ENCODE measurements at places on chromosomes 5 and 9.

GRCh38 chr9:653421-653820 is 188.1 kb upstream of the DMRT1 start:
- DNase-seq: no peak

GRCh38 chr9:130143279-130143893 is 28.8 kb upstream of the NCS1 start:
- DNase-seq: no peak

- DNase-seq: no peak
Observed at GRCh38 chr5:11863911-11864310, 40.3 kb downstream of the CTNND2 start.

DNA sequence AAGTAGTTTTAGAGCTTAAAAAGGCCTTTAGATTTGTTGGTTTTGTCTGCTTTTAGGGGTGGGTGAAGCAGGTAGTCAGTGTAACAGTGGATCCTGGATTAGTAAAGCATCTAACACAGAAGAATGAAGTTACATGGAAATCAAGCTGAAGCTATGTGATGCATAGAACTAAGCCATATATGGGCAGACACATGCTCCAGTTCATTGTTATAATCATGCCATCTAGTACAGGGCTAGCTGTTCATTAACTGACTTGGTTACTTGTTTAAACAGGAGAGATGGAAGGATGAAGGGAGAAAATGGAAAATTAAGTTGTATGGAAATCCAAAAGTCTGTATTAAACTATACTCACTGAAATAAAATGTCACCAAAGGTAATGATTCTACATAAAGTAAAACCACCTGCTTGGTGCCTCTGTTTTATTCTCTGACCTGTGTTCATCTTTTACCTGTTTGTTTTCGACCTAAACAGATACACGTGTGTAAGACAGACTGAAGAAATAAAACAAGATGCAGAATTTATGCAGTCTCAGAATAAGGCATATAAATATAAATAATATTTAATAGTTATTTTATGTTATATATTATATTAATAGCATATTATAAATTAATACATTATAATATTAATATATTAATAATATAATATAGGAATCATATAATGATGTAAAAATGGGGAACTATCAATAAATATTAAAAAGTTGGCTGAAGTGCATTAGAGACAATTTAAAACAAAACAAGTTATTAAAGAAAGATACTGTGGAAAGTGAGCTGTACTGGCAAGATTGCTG is 33.9 kb downstream of the MRPS30 start:
- no peak for DNase-seq

- DNase-seq: no peak
Observed at GRCh38 chr5:39774605-39775004, 349.8 kb upstream of the DAB2 start.

DNA sequence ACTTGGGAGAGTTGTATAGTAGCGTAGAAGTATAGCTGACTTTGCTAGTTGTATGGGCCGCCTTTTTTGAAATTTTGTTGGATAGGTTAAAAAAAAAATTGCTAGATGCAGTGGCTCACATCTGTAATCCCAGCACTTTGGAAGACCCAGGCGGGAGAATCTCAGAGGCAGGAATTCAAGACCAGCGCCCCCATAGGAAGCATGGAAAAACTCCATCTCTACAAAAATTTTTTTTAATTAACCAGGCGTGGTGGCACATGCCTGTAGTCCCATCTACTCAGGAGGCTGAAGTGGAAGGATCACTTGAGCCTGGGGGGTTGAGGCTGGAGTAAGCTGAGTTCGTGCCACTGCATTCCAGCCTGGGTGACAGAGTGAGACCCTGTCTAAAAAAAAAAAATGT is 59.2 kb downstream of the SMC5 start:
- no peak for DNase-seq

- DNase-seq: no peak
Observed at GRCh38 chr5:57836921-57837320, 354.3 kb upstream of the ACTBL2 start.

DNA sequence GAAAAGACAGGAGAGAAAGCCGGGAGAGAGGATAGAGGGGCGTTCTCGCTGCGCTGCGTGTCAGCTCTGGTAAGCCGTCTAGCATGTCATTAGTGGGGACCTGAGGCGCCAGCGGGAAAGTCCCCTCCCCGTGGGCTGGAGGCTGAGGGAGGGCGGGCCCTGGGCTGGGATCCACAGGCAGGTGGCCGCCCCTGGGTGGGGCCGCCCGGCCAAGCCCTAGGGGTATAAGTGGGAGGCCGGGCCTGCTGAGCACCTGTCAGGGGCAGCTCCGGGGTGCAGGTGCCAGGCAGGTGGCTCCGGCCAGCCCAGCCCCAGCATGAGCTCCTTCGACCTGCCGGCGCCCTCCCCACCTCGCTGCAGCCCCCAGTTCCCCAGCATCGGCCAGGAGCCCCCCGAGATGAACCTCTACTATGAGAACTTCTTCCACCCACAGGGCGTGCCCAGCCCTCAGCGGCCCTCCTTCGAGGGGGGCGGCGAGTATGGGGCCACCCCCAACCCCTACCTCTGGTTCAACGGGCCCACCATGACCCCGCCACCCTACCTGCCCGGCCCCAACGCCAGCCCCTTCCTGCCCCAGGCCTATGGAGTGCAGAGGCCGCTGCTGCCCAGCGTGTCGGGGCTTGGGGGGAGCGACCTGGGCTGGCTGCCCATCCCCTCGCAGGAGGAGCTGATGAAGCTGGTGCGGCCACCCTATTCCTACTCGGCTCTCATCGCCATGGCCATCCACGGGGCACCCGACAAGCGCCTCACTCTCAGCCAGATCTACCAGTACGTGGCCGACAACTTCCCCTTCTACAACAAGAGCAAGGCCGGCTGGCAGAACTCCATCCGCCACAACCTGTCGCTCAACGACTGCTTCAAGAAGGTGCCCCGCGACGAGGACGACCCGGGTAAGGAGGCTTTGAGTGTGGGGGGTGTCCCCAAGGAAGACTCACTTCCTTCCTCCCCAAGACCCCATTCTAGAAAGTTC is at the start of gene FOXI1:
TSS of gene FOXI1 (plus strand) at position 256 of the 970 bp plus-strand sequence. CDS start at position 317, 61 bp downstream.
- no peak for DNase-seq

DNA sequence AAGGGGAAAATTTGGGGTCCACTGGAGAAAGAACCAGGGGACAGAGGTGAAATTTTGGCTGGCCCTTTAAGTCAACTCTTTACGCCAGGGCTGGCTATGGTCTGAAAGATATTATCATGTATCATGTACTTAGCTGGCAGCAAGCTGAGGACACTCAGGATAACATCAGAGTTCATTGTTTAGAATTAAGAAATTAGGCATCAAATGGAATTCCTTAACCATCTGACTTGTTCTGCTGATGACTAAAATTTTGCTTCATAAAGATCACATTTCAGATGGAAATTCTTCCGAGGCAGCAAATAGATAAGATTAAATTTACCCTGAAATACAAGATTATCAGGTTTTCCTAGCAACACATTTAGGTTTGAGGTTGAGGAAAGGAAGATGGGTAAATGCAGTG is 269.4 kb upstream of the KLF9 start:
- DNase-seq: no peak

DNA sequence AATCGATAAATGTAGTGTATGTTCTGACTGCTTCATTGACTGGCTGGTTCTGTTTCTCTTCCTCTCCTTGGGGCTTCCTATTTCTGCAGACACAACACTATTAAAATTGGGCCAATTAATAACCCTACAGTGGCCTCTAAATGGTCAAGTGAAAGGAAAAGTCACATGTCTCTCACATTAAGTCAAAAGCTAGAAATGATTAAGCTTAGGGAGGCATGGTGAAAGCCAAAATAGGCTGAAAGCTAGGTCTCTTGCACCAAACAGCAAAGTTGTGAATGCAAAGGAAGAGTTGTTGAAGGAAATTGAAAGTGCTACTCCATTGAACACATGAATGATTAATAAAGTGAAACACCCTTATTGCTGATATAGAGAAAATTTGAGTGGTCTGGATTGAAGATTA is 58.2 kb downstream of the CCNH start:
- DNase-seq: no peak

DNA sequence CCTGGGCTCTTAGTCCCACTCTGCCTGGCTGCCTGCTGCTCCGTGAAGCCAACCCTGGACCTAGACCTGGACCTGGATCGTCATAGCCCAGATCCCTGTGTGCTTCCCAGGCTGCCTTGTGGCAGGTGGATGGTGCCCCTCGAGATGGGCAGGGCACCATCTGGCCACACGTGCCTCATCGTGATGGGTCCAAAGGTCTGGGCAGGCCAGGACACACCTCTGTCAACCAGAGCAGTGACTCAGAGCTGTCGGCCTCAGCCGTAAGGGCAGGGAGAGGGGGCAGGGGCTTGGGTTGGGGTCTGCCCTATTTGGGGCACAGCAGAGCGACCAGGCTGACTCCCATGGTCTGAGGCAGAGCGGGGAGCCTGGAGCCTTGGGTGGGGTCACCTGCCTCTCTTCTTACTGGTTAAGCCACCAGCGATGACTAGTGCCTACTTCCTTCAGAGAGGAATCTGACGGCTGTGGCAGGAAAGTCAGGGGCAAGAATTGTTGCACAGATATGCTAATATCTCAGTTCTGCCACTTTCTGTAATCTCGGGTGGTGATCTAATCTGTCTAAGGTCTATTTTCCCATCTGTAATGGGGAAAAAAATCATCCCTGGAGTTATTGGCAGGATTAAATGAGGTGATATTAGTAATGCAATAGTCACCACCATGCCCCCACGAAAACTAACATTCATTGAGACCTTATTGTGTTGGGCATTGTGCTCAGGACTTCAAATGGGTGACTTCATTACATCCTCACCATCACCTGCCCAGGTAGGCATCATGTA is 3.2 kb upstream of the CDHR2 start:
- no peak for DNase-seq

GRCh38 chr5:176929654-176930053 is 30.5 kb upstream of the HK3 start:
- DNase-seq: no peak

DNA sequence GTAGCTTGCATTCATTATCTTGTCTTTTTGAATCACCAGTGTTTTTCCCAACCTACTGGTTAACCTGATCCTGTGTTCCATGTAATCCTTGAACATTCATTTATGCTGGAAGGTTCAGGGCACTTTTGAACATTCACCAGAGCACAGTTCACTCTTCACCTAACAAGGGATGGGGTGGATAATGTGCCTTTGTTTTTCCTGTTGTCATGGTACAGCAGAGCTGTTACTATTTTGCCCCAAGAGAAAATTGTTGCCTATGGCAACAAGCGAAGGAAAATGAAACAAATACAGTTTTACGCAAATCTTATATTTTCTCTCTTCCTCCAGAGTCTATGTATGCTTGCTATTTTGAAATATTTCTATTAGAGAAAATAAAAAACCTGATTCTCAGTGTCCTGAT is 60.3 kb upstream of the RIOK2 start:
- no peak for DNase-seq

GRCh38 chr9:107276966-107277710 is 5.9 kb upstream of the RAD23B start:
- no peak for DNase-seq

GRCh38 chr5:127906562-127907204 is 176.9 kb upstream of the SLC12A2 start:
- no peak for DNase-seq

DNA sequence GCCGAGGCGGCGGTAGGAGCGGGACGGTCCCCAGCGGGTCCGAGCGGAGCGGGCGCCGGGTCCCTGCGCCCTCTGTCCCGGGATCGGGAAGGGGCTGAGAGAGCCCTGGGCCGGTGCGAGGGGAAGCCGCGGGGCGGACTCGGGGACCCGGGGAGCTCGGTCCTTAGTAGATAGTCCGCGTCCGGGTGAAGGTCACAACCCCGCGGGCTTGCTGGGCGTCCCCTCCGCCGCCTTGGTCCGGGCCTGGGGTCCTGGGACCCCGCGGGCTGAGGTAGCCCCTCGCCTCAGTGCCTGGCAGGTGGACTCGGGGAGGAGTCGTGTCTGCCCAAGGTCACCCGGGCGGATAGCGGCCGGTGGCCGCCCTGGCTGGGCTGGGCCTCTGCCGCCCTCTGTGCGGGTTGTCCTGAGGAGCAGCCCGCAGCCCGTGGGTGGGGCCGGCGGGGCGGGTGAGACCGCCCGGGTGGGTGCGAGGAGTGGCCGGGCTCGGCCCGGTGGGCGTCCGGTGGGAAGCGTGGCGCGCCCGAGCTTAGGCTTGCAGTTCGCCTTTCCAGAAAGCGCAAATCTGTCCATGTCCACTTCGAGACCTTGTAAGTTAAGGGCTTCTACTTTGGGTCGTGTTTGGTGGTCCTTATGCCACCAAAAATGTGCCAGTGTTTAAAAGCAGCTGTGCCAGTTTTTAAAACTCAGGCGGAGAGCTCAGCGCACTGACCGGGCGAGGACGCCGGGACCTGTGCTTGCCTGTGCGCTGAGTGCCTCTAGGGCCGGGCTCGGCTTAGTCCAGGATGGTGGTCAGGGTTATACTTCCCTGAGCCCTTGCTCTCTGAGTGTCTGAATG is 554 bp downstream of the SDHA start:
- peak; percentile 76 for DNase-seq

DNA sequence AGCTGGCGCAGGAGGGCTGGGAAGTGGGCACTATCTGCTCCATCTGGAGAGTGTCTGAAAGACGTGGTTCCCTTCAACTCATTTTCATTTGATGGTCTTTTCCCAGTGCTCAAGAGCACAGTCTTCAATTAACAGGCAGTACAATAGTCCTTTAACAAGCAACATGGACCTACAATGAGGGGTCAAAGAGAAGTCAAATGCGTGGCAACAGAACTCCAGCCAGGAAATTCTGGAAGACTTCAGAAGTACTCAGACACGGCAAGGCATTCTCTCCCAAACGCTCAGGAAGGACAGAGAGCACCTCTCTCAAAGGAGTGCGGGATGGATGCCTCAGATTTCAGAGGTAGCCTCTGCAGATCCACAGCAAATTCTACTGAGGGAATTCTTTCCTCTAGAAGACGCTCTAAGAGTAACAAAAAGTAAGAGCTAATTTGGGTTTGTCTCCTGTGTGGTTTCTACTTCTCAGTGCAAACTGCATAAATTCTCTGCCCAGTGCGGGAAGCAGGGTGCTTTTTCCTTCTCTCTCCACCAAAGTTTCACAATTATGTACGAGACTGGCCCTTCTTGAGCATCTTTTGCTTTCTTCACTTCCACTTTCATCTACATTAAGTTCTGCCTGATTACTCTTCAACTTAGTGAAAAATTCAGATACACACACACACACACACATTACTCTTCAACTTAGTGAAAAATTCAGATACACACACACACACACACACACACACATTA is 56.4 kb downstream of the LHFPL2 start:
- DNase-seq: no peak

- no peak for DNase-seq
Observed at GRCh38 chr5:45532826-45533624, 163.2 kb downstream of the HCN1 start.

- DNase-seq: no peak
Observed at GRCh38 chr9:76379494-76379893, 14.7 kb downstream of the RFK start.

GRCh38 chr5:73419117-73419464 is 29.5 kb downstream of the FOXD1 start:
- no peak for DNase-seq
